ENCODE measurements at places on chromosomes 5 and 9.

GRCh38 chr5:154829181-154829588 lies 21.2 kb downstream of the FAXDC2 start:
- no peak for DNase-seq

- no peak for DNase-seq
Observed at GRCh38 chr9:23829580-23830475, 3.8 kb upstream of the ELAVL2 start.

- no peak for DNase-seq
Observed at GRCh38 chr9:79166005-79166404, 405.8 kb upstream of the TLE4 start.

DNA sequence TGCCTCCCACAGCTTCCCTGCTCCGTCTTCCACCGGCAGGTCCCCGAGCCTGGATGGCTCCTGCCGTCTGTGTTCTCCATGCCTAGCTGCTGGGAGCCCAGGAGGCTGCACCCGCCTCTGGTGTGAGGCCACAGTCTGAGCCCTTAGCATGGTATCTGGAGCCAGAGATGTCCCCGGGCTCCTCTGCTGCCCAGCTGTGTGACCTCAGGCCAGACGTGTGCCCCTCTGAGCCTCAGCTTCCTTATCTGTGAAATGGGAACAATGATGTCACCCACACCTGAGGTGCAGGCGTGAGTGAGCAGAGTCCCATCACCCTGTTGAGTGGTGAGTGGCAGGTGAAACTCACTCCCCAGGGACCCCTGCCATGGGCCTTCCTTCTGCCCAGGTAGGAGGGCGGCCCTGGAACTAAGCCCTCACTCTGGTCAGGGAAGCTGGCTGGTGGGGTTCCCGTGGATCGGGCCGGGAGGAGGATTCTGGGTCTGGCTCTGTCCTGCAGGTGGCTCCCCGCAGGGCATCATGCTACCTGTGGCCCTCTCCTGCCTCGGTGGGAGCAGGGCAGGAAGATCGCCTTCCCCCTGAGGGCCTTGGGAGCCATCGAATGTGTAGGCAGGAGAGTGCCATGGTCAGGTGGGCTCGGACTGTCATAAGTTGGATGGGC lies 239.0 kb downstream of the PBX3 start:
- no peak for DNase-seq

DNA sequence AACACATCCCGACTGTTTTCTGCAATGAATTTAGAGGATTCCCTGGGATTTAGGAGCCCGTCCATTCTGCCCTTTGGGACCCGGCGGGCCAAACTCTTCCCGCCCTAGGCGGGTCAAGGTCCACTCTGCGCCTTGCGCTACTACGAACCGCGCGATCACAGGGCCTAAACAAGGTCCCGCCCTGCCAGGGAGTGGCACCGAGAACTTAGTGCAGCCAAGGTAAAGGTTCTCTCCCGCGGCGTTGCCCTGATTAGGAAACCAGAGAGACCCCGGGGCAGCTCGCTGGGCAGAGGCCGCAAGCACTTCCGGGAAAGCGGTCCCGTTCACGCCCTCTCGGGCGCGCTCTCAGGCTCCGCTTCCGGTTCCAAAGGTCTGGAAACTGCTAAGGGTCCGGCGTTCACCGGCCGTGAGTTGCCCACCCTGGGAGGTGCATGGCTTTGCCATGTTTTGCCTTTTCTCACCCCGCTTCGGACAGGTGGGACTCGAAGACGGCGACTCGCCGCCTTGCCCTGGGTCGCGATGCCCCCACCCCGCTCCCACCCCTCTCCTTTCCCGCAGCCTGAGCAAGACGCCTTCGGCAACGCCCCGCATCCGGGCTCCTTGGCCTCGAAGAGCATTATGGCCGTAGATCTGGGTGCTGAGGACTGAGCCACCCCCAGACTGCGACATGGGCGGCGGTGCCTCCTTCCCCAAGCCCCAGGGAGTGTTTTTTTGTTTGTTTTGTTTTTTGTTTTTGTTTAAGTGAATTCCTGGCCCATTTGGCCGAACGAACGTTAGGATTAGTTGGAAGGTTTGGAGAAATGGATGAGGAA lies 23.4 kb downstream of the HNRNPK start:
- DNase-seq: peak; percentile 83

DNA sequence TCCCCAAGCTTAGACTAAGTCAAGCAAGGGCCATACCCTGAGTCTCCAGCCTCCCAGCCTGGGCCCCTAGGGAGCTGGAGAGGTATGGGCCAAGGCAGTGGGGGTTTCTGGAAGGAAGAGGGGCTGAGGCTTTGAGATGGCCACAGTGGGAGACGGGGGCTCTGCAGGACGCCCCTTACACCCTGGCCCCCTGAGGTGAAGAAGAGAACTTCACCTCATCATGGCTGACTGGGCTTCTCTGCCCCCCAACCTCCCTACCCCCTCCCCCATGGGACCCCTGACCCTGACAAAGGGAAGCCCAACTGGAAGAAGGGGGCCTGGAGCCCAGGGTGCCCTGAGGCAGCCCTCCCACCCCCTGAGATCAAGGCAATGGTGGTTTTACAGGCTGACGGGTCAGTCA lies 25.8 kb downstream of the PCDH1 start:
- DNase-seq: no peak

GRCh38 chr5:55495216-55495615 lies 39.5 kb downstream of the PLPP1 start:
- no peak for DNase-seq
